ENCODE measurements at places on chromosomes 5 and 9. TPM values are rescaled to one million over a fixed set of nuclear protein-coding genes. Genes with fewer than 3 reads are reported as not detected.
A peak's percentile ranks its signal among the peaks of the same experiment; 100 is the strongest.

DNA sequence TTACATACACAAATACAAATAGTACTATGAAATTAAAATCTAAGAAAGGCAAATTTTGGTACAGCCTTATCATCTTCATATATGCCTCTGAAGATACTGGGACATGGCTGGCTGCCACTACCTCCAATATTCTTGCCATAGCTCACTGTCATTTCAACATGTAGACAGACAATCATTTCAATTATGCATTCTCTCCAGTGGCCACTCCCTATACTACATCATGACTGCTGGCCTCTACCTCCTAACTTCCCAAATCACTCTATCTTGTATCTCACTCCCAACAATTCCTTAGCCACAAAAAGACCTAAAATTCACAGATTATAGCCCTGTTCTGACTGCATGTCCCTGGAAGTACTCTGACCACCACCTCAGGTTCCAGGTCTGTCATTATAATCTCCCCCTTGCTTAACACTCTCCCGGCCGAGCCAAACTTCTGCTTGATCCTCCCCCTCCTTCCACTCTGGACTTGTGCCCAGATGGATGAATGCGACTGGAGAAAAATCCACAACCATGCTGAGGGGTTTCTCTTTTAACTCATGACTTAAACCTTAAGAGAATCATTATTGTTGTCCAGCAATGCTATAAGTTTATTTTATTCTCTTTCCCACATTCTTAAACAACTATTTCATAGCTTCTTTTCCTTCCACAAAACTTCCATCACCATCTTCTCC lies 225.3 kb upstream of the TLE4 start:
- peak; percentile 69 for DNase-seq

DNA sequence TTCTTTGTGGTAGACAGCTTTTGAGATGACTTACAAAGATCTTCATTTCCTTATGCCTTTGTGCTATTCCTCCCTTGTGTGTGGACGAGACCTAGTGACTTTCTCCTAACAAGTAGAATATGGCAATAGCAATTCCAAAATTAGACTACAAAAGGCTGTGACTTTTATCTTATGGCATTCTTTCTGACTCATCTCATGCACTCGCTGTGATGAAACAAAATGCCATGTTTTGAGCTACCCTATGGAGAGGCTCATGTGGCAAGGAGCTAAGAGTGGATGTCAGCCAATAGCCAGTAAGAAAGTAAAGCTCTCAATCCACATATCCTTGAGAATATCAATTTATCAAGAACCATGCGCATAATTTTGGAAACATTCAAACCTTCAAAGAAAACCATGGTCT lies 380.5 kb upstream of the SMC2 start:
- no peak for DNase-seq

GRCh38 chr9:106179191-106179590 lies 484.9 kb downstream of the TMEM38B start:
- DNase-seq = no peak

- no peak for DNase-seq
These were observed 77.7 kb downstream of the BRINP1 start for GRCh38 chr9:119291554-119291953.

GRCh38 chr9:14713187-14713767 lies 9.3 kb downstream of the CER1 start:
- DNase-seq = no peak

GRCh38 chr5:102523541-102524175 lies 24.9 kb upstream of the SLCO6A1 start:
- no peak for DNase-seq

GRCh38 chr9:22969350-22969979 lies 522.8 kb downstream of the DMRTA1 start:
- DNase-seq = no peak

- no peak for DNase-seq
These were observed 46.3 kb upstream of the LARP1 start for GRCh38 chr5:154708846-154709245.

DNA sequence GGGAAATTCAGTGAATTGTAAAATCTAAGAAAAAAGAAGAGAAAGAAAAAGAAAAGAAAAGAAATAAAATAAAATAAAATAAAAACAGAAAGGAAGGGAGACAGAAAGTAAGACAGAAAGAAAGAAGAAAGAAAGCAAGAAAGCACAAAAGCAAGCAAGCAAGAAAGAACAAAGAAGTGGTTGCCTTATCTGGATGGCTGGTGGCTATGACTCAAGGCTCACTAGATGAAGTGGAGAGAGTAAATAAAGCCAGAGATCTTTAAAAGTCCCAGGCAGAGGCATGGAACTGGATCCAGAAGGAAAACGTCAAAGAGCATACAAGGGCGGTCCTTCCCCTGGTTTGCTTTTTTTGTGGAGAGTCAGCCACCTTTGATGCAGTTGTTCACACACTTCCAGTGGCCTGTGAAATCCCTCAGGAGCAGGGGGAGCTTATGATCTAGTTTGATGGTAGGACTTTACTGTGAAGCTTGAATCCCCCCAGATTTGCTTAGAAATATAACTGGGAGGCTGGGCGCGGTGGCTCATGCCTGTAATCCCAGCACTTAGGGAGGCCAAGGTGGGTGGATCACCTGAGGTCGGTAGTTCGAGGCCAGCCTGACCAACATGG lies 176.7 kb upstream of the HMHB1 start:
- no peak for DNase-seq

- DNase-seq = no peak
These were observed 3.6 kb downstream of the CEP78 start for GRCh38 chr9:78239506-78239905.

- no peak for DNase-seq
These were observed 19.5 kb downstream of the CDHR2 start for GRCh38 chr5:176568657-176569056.

- no peak for DNase-seq
These were observed 10.0 kb downstream of the ALG2 start for GRCh38 chr9:99211746-99212145.

GRCh38 chr5:169856571-169856970 lies 123.7 kb downstream of the INSYN2B start:
- DNase-seq = peak; percentile 54

DNA sequence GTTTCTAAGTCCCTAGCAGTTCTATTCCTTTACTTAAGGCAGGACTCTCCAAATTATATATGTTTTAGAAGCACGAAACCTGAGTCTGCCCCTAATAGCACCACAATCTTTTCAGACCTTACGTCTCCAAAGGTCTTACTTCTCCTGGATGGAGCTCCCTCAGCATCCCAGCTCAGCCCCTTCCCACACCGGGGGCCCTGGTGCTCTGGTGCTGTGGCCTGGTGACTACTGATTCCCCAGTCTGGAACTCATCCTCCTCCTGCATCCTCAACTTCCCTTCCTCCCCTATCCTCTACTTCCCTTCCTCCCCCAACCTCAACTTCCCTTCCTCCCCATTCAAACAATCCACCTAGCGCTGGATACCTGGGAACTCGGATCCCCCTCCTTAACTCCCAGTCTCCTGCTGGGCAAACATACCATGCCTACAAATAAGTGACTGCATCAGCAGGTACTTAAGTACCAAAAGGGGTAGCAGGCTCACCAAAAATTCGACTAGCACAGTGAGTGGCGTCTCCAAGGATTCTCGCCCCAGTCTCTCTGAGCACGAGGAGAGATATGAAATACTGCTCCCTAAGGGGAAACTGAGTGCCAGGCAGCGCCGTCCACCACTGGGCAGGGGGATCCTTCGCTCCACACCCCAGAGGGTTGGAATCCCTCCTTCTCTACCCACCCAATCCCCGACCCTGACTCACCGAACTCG lies 831 bp downstream of the IGFBPL1 start:
- no peak for DNase-seq

DNA sequence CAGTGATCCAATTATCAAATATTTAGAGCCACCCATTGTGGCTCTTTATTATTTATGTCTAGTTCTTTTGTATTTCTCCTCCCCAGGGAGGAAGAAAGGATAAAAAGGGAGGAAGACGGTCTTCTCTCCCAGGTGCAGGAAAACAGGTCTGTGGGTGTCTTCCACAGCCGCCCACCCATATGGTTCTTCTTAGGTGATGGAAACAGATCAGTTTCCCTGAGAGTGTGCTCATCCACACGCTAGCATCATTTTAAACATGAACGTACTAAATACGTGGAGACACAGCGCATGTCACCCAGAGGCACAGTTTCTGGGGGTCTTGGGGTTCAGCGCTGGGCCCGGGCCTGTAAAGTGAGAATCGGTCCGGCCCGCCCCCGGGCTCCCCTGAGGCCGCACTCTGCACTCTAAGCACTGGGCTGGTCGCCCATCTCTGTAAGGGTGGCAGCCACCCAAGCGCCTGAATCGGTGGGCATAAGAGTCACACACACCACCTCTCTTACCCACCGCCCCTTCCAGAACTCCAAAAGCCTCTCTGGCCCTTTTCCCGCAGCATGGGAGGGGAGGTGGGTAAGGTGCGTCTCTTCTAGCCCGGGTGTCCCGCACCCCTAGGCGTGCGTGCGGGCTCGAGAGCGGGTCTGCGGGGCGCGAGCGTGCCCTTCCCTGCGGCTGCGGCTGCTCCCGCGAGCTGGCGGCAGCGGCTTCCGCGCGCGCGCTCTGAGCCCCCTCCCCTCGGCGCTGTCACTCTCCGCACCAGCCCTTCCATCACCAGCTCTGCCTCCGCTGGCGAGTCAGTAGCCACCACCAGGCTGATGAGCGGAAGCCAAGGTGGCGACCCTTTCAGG lies 1.3 kb downstream of the PTCH1 start:
- DNase-seq = peak; percentile 86

DNA sequence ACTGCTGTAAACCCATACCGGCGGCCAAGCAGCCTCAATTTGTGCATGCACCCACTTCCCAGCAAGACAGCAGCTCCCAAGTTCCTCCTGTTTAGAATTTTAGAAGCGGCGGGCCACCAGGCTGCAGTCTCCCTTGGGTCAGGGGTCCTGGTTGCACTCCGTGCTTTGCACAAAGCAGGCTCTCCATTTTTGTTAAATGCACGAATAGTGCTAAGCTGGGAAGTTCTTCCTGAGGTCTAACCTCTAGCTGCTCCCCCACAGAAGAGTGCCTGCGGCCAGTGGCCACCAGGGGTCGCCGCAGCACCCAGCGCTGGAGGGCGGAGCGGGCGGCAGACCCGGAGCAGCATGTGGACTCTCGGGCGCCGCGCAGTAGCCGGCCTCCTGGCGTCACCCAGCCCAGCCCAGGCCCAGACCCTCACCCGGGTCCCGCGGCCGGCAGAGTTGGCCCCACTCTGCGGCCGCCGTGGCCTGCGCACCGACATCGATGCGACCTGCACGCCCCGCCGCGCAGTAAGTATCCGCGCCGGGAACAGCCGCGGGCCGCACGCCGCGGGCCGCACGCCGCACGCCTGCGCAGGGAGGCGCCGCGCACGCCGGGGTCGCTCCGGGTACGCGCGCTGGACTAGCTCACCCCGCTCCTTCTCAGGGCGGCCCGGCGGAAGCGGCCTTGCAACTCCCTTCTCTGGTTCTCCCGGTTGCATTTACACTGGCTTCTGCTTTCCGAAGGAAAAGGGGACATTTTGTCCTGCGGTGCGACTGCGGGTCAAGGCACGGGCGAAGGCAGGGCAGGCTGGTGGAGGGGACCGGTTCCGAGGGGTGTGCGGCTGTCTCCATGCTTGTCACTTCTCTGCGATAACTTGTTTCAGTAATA lies at the start of gene FXN:
TSS of gene FXN (plus strand) at position 315 of the 871 bp plus-strand sequence. CDS start at position 346, 31 bp downstream.
- peak; percentile 98 for DNase-seq

Gene IFNA2
- total RNA-seq = not detected

Gene PCBD2
- 4.7 TPM for total RNA-seq

Gene HTR4
- total RNA-seq = not detected

Gene CDC42SE2
- total RNA-seq = 24.8 TPM

Gene C9orf153
- total RNA-seq = under 0.01 TPM

Gene HTR1A
- not detected for total RNA-seq

Gene IL7R
- total RNA-seq = 2.7 TPM

Gene ZNF462
- 9.8 TPM for total RNA-seq

Gene MAMDC2
- 1.5 TPM for total RNA-seq
